Fibroblast of lung (primary cell): ENCODE measurements at places on chromosomes 5 and 9. TPM values are rescaled to one million over a fixed set of nuclear protein-coding genes. Genes with fewer than 3 reads are reported as not detected.

FOXD4L6 gene
- total RNA-seq, result not detected in 2 replicates

PHPT1 gene
- 175 and 190 TPM in 2 replicates for total RNA-seq

DNA sequence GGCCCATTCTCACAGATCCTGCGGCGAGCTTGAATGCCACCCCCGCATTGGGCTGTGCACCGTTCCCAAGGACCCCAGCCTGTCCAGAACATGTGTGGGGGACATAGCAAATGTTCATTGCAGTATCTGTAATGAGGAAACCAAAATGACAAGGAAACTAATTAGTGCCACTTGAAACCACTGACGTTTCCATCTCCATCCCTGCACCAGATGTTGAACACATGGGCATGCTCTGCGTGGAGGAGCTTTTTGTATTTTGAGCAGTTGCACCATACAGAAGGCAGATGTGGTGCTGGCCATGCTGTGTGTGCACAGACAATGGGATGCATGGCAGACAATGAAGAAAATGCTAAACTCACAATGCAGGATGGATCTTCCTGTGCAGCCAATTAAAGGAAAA lies 437.7 kb downstream of the SEMA5A start:
- no peak for DNase-seq
- H3K4me1 ChIP-seq, result peaks cover 3% of the 10 kb centered on the region
- H3K36me3 ChIP-seq, result no peaks in the 10 kb centered on the region
- no peak overlapping the region for H3K27ac ChIP-seq
- H3K27me3 ChIP-seq, result no peaks in the 10 kb centered on the region

GRCh38 chr9:124137009-124137943 lies 120.5 kb upstream of the NEK6 start:
- H3K27me3 ChIP-seq, result no peaks in the 10 kb centered on the region
- no peaks in the 10 kb centered on the region for H3K4me1 ChIP-seq
- no peak overlapping the region for H3K27ac ChIP-seq
- DNase-seq, result no peak

PCDHGA12 gene
- 9.2 and 13.7 TPM in 2 replicates for total RNA-seq

GRCh38 chr5:86688406-86688805 lies 70.7 kb downstream of the COX7C start:
- no peak overlapping the region for H3K4me3 ChIP-seq
- no peak for DNase-seq
- no peak overlapping the region for H3K27ac ChIP-seq
- H3K36me3 ChIP-seq, result no peaks in the 10 kb centered on the region
- H3K4me1 ChIP-seq, result no peaks in the 10 kb centered on the region
- H3K27me3 ChIP-seq, result no peaks in the 10 kb centered on the region

- H3K27ac ChIP-seq, result peak overlapping the region; percentile 78
- DNase-seq, result peak; percentile 85
- H3K36me3 ChIP-seq, result peaks cover 1% of the 10 kb centered on the region
- H3K4me1 ChIP-seq, result peaks cover 44% of the 10 kb centered on the region
- H3K4me3 ChIP-seq, result no peak overlapping the region
- H3K27me3 ChIP-seq, result no peaks in the 10 kb centered on the region
Measured at GRCh38 chr9:113957821-113958341, 81.8 kb downstream of the ZNF618 start.

CDC25C gene
- total RNA-seq, result 0.26 and 3.0 TPM in 2 replicates
